ENCODE measurements at places on chromosomes 3 and 15. TPM values are rescaled to one million over a fixed set of nuclear protein-coding genes. Genes with fewer than 3 reads are reported as not detected.

- DNase-seq: no peak
Measured at GRCh38 chr3:102181175-102181920, 253.5 kb upstream of the ZPLD1 start.

- no peak for DNase-seq
Measured at GRCh38 chr3:116265976-116266584, 179.2 kb downstream of the LSAMP start.

DNA sequence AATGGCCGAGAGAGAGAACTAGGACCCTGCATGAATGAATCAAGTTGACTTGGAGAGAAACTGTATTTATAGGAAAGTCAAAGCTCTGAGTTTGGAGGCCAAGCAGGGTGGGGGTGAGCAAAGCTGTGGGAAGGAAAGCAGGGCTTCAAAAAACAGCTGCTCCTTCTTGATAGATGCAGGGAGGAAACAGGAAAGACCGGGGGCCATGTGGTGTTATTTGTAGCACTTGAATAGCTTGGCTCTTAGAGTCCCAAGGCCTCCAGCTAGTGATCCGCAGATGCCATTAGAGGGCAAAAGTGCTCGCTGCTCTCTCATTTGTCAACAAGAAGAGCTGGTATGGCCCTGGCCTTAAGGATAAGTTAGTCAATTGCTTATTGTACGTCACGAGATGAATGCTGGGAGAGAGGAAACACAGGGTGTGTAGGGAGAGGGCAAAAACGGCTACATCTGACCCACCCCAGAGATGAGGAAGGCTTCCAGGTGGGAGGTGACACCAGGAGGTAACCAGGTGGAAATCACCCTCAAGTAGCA is at the start of gene ALG1L2:
TSS of gene ALG1L2 (plus strand) at position 481 of the 531 bp plus-strand sequence. CDS start 186 bp downstream, outside the sequence.
- no peak for DNase-seq

- no peak for DNase-seq
Measured at GRCh38 chr3:150194957-150195356, 213.1 kb upstream of the TSC22D2 start.

- DNase-seq: no peak
Measured at GRCh38 chr3:189911001-189911400, 209.7 kb downstream of the P3H2 start.

DNA sequence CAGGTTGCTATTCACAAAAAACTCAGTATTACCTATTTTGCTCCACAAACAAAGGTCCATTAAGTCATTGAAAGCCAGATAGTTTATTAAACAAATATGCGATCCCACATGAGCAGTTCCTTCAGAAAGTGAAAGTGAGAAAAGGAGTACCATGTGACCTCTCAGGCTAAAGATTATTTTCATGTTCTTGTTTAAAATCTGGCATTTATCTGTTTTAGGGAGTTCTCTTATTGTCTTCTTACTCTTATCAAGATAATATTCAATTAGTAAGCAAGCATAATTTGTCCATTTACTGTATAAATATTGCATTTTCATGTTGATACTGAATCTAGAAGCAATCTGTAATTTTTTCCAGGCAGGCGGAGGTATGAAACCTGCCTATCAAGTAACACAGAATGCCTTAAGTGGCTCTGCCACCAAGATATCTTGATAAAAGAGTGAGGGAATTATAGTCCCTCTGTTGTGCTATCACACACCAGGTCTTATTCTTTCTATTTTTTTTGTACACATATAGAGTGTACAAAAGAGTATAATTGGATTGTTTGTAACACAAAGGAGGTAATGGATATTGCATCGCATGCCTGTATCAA is 20.1 kb upstream of the PLSCR5 start:
- no peak for DNase-seq

- DNase-seq: no peak
Measured at GRCh38 chr15:74442604-74443003, 8.8 kb upstream of the SEMA7A start.

GRCh38 chr15:46442901-46443590 is 808.2 kb downstream of the SQOR start:
- no peak for DNase-seq

DNA sequence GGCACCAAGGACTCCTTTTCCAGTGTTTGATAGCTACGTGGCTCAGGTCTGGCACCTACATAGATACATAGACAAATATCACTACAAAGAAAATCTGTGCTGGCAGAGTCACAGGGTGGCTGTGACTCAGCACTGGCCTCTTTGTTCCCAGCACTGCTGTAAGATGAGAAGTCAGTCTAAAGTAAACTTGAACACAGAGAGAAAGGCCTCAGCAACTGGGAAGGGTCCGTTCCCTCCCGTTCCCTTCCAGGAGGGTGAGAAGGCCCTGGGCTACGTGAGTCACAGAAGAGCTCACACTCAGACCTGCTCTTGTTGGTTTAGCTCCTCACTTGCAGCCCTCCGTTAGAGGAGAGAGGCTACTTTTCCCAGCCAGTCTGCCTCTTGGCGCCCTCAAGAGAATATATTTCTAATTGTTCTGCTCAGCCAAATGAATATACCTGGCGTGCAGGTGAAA is 23.1 kb downstream of the ANXA2 start:
- peak; percentile 68 for DNase-seq

Gene LHFPL4
- total RNA-seq: 1.7 TPM

Gene ADAMTSL3
- 2.4 TPM for total RNA-seq

Gene SRGAP3
- 41.7 TPM for total RNA-seq

Gene SLCO3A1
- 104 TPM for total RNA-seq

Measured in type B pancreatic cell (in vitro differentiated cells).